D341Med (cell line): ENCODE measurements at places on chromosomes 5 and 9.

DNA sequence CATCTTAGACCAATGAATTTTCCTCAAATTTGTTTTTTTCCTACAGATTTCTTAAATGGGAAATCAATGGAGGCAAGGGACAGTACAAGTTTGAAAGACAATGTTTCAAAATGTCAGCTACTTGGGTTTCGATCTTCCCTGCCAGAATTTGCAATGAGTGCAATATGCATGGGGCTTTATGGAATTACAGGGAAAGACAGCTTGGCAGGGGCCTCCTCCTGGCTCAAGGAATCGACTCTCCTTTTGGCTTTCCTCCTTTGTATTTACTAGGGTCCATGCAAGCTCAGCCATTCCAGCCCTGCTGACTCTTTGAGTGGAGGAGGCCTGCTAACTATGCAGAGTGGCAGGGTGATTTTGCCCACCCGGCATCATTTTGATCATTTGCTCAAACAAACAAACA lies 63.2 kb downstream of the MED27 start:
- no peak for DNase-seq

DNA sequence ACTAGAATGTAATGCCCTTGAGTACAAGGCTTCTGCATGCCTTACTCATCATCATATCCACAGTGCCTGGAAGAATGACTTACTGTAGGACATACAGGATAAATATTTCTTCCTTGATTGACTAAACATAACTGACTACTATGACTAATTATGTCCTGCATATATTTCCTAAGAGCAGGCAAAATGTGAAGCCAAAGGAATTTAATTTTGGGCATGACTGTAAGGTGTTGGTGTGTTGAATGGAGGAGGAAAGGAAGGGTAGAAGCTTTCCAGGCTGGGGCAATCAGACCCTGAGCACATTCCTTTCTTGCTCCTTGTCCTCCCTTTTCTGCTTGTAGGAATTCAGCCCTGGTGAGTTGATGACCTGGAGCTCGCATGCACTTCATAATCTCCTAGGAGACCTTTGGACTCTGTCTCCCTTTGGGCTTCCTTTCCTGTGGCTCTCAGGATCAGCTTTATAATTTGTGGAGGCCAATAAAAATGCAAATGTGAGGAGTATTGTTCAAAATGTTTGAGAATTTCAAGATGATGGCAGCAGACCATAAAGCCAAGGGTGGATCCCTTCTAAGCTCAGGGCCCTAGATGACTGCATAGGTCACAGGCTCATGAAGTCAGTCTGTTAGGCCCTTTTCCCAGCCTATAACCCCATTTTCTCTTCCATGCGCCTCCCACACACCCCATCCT lies 174.0 kb downstream of the HMHB1 start:
- no peak for DNase-seq

DNA sequence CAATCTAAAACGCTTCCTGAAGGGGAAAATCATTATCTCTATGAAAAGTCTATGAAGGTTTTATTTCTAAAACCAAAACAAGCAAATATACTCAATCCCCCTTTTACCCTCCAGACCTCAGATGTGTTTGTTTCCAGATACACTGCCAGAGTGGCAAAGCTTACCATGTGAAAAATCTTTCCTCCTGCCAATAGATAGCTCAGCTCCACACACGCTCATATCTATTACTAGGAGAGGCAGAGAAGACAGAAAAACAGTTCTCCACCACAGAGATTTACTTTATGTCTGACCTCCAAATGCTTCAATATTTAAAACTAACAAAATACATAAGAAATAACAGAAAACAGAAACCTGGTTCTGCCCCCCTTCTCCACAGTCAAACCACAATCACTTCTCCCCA lies 7.0 kb downstream of the IRX2 start:
- no peak for DNase-seq

GRCh38 chr5:39400713-39401578 lies 23.8 kb downstream of the DAB2 start:
- no peak for DNase-seq

GRCh38 chr5:131679911-131680310 lies 44.9 kb upstream of the RAPGEF6 start:
- no peak for DNase-seq

GRCh38 chr9:134486596-134486995 lies 155.0 kb upstream of the COL5A1 start:
- DNase-seq = no peak

DNA sequence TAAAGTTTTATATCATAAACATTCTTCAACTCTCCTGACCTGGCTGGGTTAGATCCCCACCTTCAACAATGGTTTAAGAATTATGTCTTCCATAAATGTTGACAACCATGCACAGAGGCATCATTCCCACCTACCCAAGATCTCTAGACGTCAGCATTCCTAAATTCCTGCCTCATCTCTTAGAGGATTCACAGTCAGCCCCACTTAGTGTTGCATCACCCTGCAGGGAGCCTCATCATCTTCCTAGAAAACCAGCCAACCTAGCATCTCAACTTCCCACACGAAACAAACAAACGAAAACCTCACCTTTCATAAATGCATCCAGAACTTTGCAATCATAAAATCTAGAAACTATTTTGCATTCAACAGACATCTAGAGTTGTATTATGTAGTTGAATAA lies 816.1 kb upstream of the C9orf72 start:
- DNase-seq = no peak

DNA sequence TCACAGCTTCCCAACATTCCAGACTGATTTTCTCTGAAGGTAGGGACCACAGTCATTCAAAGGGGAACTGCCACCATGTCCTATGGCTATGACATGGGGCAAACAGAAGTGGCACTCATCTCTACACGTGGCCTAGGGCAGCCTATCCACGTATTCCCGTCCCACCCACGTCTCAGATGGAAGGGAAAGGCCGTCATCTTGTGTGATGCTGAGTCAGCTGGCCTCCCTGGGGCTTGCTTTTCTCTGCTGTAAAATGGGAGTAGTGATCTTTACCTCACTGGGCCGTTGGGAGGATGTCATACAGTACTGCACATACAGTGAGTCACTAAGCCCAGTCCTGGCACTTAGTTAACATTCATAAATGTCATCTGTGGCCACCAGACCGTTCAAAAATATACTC lies 72.3 kb downstream of the RAPGEF1 start:
- no peak for DNase-seq

- no peak for DNase-seq
Observed at GRCh38 chr5:149485655-149486615, 65.3 kb downstream of the CSNK1A1 start.

- DNase-seq = peak; percentile 67
Observed at GRCh38 chr5:32233696-32234447, 59.8 kb upstream of the GOLPH3 start.

GRCh38 chr9:86772635-86772993 lies 174.7 kb downstream of the GAS1 start:
- DNase-seq = no peak

- no peak for DNase-seq
Observed at GRCh38 chr9:118635416-118635815, 733.8 kb downstream of the BRINP1 start.

- no peak for DNase-seq
Observed at GRCh38 chr9:72955571-72955970, 2.7 kb upstream of the ALDH1A1 start.

GRCh38 chr9:110278080-110278707 lies 21.9 kb upstream of the TXN start:
- DNase-seq = no peak

DNA sequence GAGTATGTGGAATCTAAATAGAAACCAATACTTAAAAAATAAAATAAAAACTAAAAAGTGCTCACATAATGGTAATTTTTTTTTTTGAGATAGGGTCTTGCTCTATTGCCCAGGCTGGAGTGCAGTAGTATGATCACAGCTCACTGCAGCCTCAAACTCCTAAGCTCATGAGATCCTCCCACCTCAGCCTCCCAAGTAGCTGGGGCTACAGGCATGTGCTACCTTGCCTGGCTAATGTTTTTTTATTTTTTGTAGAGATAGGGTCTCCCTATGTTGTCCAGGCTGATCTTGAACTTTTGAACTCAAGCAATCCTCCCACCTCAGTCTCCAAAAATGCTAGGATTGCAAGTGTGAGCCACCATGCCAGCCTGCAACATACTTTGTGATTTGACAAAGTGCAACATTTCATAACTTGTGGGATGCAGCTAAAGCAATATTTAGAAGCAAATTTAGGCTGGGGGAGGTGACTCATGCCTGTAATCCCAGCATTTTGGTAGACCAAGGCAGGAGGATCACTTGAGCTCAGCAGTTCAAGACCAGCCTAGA lies 18.4 kb downstream of the AP3B1 start:
- DNase-seq = no peak

DNA sequence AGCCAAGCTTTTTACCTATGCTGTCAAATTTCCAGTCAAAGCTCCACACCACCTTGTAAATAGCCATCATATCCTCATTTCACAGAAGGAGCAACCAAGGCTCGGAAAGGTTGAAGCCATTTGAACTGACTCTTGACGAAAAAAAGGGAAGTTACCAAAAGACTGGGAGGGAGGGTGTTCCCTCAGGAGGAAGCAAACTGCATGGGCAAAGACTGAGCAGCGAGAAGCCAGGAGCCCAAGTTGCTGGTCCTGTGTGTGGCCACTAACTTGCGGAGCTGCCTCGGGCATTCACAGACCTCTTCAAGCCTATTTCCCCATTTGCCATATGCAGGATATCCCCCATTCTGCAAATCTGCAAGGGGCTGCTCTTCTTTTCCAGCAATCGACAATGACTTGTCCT lies 37.4 kb downstream of the TTLL11 start:
- DNase-seq = no peak

GRCh38 chr9:88280816-88281382 lies 107.3 kb upstream of the SPIN1 start:
- peak; percentile 43 for DNase-seq

GRCh38 chr5:157049605-157050004 lies 9.3 kb downstream of the HAVCR1 start:
- DNase-seq = no peak

DNA sequence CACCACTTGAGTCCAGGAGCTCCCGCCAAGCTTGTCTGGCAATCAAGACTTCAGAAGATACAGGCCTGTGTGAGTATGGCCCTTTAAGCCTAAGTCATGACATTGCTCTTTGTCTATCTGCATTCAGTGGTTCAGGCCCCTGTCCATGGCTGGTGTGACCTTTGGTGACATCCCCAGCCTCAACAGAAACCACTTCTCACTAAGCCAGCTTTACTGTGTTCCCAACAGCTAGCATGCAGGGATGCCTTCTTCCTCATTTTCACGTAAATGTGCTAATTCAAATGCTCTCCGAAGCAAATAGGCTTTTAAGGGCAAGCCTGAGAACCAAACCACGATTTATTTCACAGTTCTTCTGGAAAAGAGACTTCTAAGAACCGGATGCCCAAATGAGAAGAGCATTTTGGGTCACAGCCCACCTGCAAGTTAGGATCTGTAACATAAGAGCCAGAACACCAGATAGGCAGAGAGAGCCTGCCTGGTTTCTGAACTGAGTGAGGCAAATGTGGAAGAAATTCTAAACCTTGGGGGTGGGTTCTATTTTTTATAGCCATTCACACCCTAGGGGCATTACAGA lies 14.9 kb downstream of the CD180 start:
- no peak for DNase-seq

- no peak for DNase-seq
Observed at GRCh38 chr5:139597134-139597533, 36.0 kb downstream of the UBE2D2 start.

DNA sequence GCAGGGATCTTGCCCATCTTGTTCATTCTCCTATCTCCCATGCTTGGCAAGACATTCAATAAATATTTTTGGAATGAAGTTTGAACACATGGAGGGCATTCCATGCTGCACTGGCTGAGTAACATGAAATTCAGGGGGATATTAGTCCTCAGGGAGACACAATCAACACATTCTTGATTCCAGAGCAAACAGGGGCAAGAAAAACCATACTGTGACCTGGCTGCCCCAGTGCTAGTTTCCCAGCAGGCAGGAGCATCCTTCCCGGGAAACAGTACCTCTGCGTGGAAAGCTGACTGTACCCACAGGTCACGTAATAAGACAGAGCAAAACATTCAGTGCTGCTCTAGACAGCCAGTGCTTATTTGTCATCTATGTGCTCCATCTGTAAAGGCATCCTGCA lies 66.3 kb upstream of the SPOCK1 start:
- no peak for DNase-seq

GRCh38 chr9:102456562-102456961 lies 538.6 kb upstream of the CYLC2 start:
- no peak for DNase-seq

DNA sequence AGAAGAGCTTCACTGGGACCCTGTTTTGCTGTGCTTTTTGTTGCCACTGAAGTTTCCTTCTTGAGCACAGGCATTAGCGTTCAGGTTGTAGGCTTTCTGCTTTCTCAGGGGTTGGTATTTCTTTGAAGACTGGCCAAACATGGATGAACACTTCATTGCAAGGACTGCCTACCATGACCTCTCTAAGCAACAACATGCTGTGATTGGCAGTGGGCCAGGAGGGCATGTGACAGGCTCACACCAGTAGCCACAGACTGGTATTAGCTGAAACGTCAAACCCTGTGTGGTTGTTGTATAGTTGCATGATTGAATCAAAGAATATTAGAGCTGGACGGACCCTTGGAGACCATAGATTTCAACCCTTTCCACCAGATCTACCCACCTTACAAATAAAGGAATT lies 20.0 kb upstream of the MLANA start:
- no peak for DNase-seq

- DNase-seq = no peak
Observed at GRCh38 chr9:131030239-131031004, 21.4 kb downstream of the LAMC3 start.

GRCh38 chr5:72818866-72819534 lies 2.5 kb downstream of the TNPO1 start:
- peak; percentile 49 for DNase-seq

- no peak for DNase-seq
Observed at GRCh38 chr5:95823738-95824609, 1.4 kb upstream of the GLRX start.

DNA sequence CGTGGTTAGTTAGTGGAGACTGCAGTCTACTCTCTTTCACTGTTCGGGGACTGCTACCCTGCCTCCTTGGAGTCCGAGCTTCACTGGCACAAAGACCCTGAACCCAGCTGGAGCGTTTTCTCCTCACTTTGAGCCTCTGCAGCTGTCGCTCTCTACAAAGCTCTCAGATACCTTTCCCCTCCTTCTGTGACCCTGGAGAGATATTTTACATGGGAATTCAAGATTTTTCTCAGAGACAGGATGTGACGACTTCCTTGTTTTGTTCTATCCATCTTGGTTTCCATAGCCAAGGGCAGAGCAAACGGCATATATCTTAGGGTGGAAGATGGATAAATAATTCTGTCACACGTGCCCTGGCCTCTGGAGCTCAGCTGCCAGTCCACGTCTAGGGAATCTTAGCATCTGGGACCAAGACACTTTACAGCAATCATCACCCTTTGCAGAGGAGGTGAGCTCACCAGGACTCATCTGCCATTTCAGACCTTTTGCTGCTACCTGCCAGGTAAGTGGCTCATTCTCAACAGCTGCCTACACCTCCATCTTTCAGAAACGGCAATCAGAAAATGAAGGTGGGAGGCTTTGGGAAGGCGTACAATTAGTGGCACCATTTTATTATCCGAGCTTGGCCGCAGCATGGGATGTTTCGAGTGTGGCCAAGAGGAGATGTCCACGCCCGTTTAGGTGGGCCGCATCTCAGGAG lies at the start of gene BTNL9:
Gene BTNL9 (plus strand): TSS at position 336 of the 700 bp plus-strand sequence. CDS start 5,224 bp downstream, outside the sequence.
- peak; percentile 4 for DNase-seq

GRCh38 chr5:117417501-117417900 lies 842.9 kb upstream of the SEMA6A start:
- no peak for DNase-seq
